C1 segment of cervical spinal cord (tissue), 14 donors: ENCODE measurements at places on chromosomes 3 and 15.

- DNase-seq: no peak
These were observed 18.4 kb downstream of the SENP5 start for GRCh38 chr3:196886144-196886543.

- no peak for DNase-seq
These were observed 16.0 kb upstream of the PLA2G4F start for GRCh38 chr15:42172475-42172874.

- no peak for DNase-seq
These were observed 103.3 kb downstream of the SNRK start for GRCh38 chr3:43389388-43390254.

- no peak for DNase-seq
These were observed 33.8 kb downstream of the CHDH start for GRCh38 chr3:53812434-53812833.

GRCh38 chr15:41896566-41896965 is 2.7 kb upstream of the SPTBN5 start:
- DNase-seq: no peak

- no peak for DNase-seq
These were observed 490.1 kb upstream of the ATP11B start for GRCh38 chr3:182303169-182303568.
